ENCODE measurements at places on chromosomes 1 and 21.

DNA sequence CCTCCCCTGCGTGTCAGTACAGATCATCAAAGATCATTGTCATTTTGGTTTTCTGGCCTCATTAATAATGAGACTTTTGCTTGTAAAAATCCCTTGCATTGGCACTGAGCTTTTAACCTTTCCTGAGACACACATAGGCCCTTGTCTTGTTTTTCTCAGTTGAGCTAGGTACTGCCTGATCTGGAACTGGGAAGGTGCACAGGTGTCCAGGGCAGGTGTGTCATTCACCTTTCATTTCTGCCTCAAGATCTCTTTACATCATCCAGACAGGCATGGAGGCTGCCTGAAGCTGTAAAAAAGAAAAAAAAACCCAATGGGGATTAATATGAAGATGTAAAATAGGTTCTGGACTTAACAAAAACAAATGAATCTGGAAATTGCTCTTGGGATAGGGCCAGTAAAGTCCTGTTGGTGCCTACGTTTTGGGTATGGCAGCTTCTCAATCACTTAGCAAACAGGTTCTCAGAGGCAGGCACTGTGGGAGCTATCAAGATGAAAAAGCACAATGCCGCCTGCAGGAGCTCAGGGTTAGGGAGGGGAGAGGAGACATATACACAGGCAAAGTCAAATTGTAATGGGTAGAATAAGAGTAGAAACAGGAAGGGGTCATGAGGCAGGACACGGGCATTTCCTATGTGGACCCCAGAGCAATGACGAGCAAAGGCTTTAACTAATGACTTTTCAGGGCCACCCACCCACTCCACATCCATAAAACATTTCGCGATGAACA lies 1.0 kb upstream of the KCNC4 start:
- no peak for DNase-seq

DNA sequence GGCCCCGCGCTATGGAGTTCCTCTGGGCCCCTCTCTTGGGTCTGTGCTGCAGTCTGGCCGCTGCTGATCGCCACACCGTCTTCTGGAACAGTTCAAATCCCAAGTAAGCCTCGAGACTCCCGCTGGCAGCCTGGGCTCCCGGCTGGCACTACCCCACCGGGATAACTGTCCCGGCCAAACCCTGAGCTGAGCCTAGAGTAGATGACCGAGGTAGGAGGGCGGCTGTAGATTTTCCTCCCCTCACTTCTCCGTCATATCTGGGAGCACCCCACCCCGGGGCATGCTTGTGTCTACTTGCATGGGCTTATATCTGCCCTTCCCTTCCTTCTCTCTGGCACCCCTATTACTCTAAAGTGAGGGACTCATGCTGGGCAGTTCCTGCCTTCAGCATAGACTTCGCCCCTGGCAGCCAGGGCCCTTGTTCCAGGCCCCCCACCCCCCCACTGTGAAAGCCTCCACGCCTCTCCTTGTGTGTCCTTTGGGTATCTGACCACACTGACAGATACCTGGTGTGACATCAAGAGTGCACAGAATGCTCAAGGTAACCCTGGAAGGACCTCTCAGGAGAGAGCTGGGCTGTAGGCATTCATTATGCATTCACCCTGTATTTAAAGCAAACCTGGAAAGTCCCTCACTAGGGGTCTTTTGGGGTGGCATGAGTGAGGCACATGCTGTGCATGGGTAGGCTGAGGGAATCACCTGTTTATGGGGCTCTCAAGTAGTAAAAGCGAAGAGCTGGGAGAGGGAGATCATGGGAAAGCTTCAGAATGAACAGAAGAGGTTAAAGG lies 485 bp downstream of the EFNA1 start:
- no peak for DNase-seq

- DNase-seq: no peak
Measured at GRCh38 chr1:3197781-3198316, 128.8 kb downstream of the PRDM16 start.

DNA sequence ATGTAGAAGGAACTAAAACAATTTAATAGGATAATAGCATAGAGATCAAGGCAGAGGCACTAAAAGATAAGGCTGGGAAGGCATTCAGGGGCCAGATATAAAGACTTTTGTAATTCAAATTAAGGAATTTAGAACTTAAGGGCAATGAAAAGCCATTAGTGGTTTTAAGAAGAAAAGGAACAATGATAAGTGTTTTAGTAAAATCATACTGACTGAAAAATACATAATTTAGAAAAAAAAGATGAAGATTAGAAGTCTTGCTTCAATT lies 14.1 kb upstream of the RGS2 start:
- no peak for DNase-seq

DNA sequence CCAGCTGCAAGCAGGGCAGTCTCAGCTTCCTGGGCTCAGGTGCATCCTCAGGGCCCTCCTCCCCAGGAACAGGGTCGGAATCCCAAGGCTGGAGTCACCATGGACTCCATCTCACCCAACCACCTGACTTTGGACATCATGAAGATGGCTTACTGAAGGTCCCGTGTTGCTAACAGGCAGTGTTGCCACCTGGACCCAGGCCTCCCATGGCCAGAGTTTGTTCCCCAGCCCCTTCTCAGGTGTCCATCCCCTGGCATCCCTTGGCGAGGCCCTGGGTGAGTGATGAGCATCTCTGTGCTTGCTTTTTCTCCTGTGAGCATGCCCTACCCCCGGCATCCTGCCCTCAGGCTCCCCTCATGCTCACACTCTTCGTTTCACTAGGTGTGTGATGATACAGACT lies 101.7 kb upstream of the EDN2 start:
- DNase-seq: no peak

DNA sequence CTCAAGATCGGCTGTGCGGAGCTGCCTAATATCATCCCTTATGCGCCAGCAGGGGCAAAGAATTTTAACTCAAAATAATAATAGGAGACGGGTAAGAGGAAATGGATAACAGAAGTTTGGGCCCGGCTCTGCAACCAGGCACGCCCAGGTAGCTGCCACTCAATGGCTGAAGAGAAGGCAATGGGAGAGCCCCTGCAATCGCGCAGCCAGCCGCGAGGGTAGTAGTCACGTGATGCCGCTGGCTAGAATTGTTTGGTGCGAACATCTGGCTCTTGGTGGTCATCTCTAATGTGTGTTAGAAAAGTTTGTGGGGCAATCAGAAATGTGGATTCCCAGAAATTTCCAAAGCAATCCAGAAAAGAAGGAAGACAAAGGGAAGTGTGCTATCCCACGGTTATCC lies 12.3 kb downstream of the BARHL2 start:
- DNase-seq: no peak

DNA sequence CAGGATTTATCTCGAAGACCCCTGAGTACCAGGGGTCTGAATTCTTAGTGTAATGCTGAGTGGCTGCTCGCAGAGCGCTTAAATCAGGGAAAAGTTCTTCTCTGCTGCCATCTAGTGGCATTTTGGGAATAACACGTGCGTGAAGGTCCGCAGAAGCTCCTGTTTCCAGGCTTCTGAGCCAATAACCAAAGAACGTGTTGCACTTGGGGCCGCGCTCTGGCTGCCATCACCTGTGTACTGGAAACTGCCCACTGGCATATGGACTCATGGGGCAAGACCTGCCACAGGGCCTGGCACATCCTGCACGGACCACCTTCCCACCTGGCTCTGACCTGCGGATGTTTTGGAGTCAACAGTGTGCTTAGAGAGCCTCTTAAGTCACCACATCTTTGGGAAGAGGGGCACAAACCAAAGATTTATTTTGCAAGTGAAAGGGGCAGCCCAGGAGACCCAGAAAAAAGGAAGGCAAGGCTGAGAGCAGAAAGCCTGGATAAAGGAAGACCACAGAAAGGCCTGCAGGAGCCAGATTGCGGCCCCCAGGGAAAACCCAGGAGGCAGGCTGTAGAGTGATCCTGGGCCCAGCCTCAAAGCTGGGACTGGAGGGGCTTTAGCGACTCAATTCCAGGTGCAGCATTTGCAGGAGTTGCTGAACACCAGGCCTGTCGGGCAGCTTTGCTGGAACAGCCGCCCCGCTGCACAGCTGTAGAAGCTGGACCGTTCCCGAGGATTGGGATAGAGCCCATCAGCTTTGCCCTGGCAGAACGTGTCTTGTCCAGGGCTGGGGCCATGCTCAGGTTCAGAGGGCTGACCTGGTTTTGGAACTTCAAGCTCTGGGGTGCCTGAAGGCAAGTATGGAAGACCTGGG lies 13.0 kb downstream of the CHIT1 start:
- peak; percentile 58 for DNase-seq

GRCh38 chr1:21898326-21899200 lies 38.5 kb downstream of the HSPG2 start:
- peak; percentile 34 for DNase-seq

- DNase-seq: no peak
Measured at GRCh38 chr1:228544921-228545591, 57.9 kb downstream of the RNF187 start.

DNA sequence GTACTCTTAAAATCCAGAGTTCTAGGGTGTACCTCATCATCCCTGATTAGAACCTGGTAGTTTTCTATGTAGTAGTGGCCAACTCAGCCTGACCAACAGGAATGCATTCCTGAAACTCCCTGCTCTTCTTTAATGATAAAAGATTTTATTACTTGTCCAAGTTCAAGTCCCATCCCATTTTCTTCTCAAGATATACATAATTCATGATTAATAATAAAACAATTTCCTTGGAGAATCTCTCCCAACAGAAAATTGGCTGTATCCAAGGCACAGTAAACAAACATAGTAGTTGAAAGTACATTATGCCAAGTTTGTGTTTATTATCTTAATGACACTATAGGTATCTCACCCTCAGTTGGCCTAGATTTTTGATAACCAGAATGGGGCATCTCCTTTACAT lies 714.1 kb upstream of the ADAMTS5 start:
- DNase-seq: peak; percentile 66

GRCh38 chr1:35659589-35659988 lies 18.3 kb upstream of the PSMB2 start:
- DNase-seq: no peak

DNA sequence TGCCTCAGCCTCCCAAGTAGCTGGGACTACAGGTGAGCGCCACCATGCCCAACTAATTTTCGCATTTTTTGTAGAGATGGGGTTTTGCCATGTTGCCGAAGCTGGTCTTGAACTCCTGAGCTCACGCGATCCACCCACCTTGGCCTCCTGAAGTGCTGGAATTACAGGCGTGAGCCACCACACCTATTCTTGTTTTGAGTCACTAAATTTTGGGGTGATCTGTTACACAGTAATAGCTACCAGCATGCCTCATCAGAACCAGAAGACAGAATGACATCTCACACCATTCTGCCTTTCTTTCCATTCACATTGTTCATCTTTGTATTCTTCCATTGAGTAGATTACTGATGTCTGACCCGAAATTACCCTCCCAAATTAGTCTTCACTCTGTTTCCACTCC lies 9.1 kb downstream of the RHBDL2 start:
- no peak for DNase-seq

DNA sequence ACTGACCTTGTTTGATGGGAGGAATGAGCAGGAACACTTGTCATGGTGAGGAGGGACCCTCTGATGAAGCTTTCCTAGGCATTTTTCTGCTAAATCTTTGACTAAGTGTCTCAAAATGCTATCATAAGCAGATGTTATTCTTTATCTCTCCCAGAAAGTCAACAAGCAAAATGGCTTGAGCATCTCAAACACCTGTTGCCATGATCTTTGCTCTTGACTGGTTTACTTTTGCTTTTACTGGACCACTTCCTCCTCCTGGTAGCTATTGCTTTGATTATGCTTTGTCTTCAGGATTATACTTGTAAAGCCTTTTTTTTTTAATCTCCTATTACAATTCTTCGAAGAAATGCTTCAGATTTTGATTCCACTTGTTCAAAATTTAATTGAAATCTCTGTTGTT lies 157.4 kb downstream of the GPR52 start:
- no peak for DNase-seq

GRCh38 chr1:3455670-3456448 lies 1.4 kb downstream of the ARHGEF16 start:
- no peak for DNase-seq

DNA sequence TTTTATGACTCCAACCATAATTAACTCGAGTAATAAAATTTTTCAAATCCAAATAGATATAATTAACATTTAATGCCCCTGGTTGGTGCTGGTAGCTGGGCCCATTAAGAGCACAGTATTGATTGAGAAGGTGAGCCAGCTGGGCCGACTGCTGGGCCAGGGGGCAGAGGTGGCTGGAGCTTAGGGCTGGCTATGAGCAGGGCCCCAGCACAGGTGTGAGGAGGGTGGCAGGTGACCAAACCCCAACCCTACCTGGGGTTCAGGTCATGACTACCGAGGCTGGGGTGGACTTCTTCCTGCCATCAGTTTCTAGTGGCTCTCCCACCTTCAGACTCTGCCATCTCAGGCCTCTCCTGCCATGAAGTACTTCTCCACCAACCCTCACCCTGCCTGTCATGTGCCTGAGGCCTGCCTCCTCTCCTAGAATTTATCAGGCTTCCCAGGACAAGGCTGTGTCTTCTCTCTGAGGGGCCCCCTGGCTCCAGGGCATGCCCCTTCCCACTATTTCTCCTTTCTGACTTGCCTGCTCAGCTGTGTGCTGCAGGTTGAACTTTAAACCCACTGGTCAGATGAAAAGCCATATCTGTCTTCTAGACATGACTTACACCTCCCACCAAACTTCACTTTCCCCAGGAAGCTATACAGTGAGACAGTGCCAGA lies 85.6 kb downstream of the TMEM53 start:
- no peak for DNase-seq

GRCh38 chr1:100168051-100168450 lies 10.0 kb downstream of the LRRC39 start:
- no peak for DNase-seq

DNA sequence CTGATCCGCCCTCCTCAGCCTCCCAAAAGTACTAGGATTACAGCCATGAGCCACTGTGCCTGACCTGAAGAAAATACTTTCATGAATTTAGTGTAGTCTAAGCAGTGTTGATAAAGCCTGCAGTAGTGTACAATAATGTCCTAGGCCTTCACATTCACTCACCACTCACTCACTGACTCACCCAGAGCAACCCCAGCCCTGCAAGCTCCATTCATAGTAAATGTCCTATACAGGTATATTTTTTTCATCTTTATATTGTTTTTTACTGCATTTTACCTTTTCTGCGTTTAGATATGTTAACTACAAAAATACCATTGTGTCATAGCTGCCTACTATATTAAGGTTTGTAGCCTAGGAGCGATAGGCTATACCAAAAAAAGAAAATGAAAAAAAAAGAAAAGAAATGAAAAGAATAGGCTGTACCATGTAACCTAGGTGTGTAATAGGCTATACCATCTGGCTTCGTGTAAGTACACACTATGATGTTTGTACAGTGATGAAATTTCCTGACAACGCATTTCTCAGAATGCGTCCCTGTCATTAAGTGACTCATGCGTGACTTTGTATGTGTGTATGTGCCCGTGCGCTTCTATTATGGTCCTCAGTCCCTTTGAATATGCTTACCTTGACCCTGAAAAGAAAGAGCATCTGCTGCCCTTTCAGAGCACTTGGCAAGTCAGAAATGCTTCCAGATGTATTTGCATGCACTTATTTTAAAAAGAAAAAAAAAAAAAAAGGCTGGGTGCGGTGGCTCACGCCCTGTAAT lies 9.2 kb upstream of the SLAMF8 start:
- DNase-seq: no peak

DNA sequence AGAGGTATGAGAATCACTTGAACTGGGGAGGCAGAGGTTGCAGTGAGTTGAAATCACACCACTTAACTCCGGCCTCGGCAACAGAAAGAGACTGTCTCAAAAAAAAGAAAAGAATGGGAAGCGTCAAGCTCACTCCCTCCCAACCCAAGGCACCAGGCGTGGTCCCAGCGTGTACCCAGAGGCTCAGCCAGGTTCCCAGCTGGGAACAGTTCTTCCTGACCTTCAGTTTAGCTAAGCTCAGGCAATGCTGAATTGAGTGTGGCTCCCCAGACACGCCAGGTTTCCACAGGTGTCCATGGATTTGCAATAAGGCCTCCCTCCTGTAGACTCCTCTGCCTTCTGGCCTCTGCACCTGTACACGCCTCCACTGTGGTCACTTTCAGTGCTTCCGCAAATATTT lies 140.7 kb upstream of the TMEM51 start:
- DNase-seq: no peak
